ENCODE measurements at places on chromosomes 7 and 10.

DNA sequence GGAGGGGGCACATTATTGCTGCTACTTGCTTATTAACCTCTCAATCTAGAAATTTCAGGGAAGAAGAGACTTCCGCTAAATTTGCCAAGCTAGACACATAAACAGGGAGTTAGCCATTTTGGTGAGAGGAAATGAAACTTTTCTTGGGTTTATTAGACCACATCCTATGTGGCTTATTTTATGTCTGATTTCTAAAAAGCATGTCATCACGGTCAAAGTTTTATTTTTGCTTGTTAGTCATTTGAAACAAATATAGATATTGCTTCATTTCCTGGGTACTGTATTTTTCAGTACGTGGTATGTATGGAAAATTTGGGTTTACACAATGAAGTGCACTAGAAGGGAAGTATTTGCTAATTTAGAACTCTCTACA is 144.1 kb downstream of the TCF7L2 start:
- no peak for DNase-seq

GRCh38 chr7:106070201-106070551 is 41.9 kb downstream of the SYPL1 start:
- DNase-seq: no peak

DNA sequence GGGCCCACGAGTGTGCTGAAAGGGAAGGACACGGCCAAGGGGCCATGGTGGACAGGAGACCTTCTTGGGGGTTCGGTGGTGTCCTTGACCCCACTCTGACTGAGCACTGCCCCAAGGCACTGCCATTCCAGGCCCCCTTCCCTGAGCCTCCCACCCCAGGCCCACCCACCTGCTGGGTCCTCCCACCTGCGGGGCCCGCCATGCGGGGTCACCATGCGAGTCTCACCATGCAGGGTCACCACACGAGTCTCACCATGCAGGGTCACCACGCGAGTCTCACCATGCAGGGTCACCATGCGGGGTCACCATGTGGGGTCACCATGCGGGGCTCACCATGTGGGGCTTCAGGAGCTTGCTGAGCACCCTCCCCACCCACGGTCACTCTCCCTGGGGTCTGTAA is 76.3 kb downstream of the LHPP start:
- no peak for DNase-seq

GRCh38 chr7:7709291-7709690 is 9.1 kb downstream of the RPA3 start:
- DNase-seq: no peak

GRCh38 chr7:103914147-103914899 is 75.1 kb downstream of the RELN start:
- no peak for DNase-seq

GRCh38 chr7:118079369-118079768 is 104.6 kb upstream of the LSM8 start:
- DNase-seq: no peak

DNA sequence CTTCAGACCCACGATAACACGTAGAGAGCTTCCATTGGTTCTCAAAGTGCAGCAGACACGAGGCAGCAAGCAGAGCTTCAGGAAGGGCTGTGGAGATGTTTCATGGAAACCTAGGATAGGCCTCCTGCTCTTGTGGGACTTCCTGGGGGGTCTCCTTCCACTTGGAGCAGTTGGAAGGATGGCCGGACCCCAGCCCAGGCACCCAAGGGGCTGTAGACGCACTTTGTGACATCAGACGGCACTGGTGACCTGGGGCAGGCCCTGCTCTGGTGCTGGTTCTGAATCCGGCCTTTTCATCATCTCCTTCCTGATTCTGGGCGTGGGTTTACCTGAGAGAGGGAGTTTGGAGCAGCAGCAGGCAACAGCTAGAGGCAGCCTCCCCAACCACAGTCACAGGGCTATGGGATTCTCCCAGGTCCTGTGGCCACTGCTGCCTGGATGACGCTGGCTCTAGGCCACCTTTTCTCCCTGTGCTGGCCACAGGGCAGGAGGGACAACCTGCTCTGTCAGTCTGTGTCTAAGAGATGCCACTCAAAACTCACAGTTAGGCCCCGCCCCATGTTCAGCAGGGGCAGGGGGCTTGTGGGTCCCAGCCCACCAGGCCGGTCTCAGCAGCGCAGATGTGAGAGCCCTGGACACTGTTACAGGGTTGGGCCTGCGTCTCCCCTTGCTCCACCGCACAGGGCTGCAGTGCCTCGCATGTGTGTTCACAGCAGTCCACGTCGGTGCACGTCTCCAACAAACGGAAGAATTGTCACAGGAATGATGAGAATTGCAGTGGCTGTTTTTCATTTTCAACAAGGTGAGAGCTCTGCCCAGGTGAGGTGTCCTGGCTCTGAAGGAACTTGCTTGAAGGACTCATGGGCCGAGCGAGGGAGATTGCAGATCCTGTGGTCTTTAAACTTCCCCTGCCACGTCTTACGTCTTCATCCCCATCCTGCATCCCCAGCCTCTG is 569.3 kb downstream of the TCERG1L start:
- DNase-seq: no peak

GRCh38 chr7:158707610-158708009 is 3.0 kb upstream of the NCAPG2 start:
- DNase-seq: no peak

- DNase-seq: no peak
Measured at GRCh38 chr10:118763202-118763988, 8.6 kb upstream of the CACUL1 start.

DNA sequence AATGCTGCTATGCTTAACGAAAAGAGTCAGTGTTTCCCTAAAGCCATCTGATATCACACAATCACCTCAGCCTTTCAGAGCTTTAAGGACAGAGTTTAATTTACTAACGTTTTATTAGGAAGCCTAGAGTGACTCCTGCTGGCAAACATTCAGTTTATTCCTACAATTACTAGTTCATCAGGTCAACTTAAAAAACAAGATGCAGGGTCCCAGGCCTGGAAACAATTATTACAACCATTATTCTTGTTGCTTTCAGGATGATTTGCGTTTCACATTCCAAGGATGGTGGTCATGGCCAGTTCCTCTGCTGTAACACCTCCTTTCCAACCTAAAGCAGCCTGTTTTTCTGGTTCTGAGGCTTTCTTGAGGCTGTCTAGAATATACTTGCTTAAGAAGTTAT is 1.5 kb upstream of the FAM53B start:
- DNase-seq: no peak

GRCh38 chr7:88761779-88762178 is 2.3 kb downstream of the ZNF804B start:
- no peak for DNase-seq

Data from stimulated activated naive CD4-positive, alpha-beta T cell treated with Interleukin-2 at 50 U/mL for 16 hours (primary cell).